Smooth muscle cell of the brain vasculature (primary cell): ENCODE measurements at places on chromosomes 6 and 20.
A peak's percentile ranks its signal among the peaks of the same experiment; 100 is the strongest.

- no peak for DNase-seq
Measured at GRCh38 chr6:21188505-21189223, 404.9 kb upstream of the SOX4 start.

DNA sequence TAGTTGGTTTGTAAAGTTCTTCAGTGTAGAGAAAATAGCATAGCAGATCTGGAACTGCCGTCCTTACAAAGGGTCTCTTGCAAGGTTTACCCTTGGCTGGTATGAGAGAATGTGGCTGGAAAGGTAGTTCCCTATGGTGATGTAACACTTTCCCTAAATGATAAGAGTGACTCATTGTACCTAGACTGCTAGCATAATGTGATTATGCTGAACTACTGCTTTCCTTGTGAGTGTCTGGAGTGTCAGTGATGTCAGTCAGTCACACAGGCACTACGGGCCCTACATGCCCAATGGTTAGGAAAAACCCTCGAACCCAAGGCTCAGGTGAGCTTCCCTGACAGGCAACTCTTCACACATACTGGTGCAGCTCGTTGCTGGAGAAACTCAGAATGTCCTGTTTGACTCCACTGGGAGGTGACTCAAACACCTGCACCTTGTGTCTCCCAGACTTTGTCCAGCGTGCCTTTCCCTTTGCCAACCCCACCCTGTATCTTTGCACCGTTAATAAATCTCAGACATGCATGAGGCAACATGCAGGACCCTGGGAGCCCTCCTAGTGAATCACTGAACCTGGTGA is 28.4 kb upstream of the LY86 start:
- no peak for DNase-seq

DNA sequence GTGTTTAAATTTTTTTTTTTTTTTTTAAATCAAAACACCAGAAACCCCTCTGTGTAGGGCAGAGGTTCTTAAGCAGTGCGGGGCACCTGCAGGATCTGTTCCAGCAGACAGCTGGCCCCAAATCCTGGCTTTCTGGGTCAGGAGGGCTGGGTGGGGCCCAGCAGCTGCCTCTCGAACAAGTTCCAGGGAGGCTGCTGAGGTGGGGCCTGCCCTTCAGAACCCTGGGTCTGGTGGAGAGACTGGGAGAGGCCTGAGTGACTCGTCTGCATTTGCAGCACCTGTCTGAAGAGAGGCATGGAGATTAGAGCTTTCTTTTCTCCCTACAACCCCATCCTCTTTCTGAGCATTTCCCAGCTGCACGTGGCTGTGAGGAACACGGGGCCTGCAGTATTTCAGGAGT is 8.4 kb downstream of the PSMG4 start:
- no peak for DNase-seq

- no peak for DNase-seq
Measured at GRCh38 chr20:2398449-2398848, 17.7 kb downstream of the TGM6 start.

- no peak for DNase-seq
Measured at GRCh38 chr6:120198033-120198432, 848.5 kb upstream of the MAN1A1 start.

GRCh38 chr20:44856856-44857448 is 28.6 kb upstream of the YWHAB start:
- DNase-seq, result no peak

- DNase-seq, result no peak
Measured at GRCh38 chr6:117616391-117617209, 14.3 kb upstream of the GOPC start.

DNA sequence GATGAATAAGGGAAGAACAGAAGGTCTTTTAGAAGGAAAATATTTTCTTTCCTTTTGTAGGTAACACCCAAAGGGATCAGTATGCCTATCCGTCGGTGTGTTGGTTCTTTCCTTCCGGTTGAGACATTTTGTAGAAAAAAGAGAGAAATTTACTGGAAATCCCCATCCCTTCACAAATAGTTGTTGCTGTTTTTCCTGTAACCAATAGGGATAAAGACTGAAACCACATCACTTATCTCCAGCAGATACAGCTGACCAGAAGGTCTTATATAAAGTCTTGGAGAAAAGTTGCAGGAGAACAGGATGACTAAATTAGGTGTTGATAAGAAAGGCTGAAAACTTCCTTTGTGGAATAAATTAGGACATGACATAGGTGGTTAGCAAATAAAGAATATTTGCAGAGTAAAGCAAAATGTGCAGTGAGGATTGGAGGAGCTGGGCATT is 14.8 kb upstream of the HLA-DRB1 start:
- no peak for DNase-seq

- no peak for DNase-seq
Measured at GRCh38 chr6:91487696-91488392, 901.0 kb upstream of the MAP3K7 start.

GRCh38 chr6:33694401-33694931 is 17.0 kb downstream of the UQCC2 start:
- DNase-seq, result no peak

- DNase-seq, result no peak
Measured at GRCh38 chr6:2034256-2034655, 211.1 kb downstream of the GMDS start.

DNA sequence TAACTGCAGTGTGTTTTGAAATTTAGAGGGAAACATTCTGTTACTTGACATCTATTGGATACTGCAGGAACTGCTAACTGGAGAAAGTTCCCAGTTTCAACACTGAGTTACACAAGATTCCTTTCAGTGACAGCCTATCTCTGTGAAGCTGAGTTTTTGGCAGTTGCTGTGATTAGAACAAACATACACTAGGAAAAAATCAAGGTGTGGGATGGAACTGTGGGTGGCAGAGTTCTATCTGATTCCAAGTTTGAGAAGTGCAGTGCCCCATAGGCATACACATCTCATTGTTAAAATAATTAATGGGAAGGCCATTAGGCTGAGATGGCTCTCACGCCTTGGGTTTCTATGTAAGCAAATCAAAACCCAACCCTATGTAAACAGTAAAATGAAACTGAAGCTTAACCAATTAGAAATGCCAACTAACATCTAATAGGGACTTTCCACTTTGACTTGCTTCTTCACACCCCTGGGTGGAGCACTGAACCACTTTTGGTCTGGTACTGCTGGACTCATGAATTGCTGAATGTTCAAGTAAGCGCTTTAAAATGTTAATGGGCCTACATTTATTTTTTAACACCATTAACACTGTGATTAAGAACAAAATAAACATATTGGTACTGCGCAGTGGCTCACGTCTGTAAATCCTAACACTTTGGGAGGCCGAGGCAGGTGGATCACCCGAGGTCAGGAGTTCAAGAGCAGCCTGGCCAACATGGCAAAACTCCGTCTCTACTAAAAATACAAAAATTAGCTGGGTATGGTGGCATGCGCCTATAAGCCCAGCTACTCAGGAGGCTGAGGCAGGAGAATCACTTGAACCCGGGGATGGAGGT is 55.2 kb upstream of the TBC1D7 start:
- DNase-seq, result no peak

GRCh38 chr6:44338228-44339122 is 4.0 kb upstream of the SPATS1 start:
- peak; percentile 33 for DNase-seq

DNA sequence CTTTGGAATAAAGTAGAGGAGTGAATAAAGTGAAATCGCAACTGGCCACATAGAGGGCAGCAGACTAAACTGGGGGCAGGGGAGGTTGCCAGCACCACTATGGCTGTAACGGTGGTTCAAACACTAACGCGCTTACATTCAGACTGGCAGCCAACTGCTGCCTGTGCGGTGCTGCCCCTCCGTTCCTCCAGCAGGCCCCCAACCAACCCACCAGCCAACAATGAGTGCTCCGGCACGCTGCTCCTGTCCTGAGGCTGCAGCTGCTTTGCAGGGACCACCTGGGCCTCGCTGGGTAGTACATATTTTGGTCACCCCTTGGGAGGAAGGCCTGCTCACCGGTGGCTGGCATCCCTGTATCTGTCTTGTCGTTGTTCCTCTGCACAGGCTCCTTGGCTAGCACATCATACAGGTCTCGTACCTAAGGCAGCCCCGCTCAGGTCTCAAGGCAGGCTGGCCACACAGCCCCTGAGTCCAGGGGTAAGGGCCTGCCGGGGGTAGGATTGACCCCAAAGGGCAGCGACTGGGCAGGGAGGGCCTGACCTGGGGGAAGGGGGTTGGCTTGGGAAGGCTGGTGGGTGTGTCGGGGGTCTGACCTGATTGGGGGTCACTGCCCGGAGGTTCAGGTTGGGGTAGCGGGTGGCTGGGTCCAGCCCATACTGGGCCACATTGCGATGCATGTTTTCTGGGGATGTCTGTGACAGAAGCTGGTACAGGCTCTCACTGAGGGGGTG is 6.3 kb downstream of the MICAL1 start:
- no peak for DNase-seq

- DNase-seq, result no peak
Measured at GRCh38 chr6:52186480-52186879, 305 bp downstream of the IL17A start.

- no peak for DNase-seq
Measured at GRCh38 chr20:9499126-9499899, 15.1 kb upstream of the LAMP5 start.

GRCh38 chr6:30340589-30341054 is 4.3 kb upstream of the RPP21 start:
- DNase-seq, result no peak

DNA sequence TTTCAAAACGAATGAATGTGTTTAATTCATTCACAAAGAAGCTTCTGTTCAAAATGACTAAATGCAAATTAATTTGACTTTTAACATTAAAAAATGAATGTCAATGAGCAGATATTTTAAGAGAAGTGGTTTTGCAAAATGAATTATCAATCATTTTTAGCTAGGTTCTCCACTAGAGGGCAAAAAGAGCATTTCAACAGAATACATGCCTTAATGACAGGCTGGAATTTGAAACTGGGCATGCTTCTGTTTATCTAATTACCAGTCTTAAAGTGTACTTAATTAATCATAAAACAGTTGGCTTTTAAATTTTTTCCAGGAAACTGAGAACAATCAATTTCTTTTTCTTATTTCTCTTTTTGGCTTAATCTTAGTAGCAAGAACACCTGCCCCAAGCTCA is 63.8 kb upstream of the TINAG start:
- no peak for DNase-seq

GRCh38 chr6:167351656-167352345 is 26.9 kb downstream of the TTLL2 start:
- no peak for DNase-seq

DNA sequence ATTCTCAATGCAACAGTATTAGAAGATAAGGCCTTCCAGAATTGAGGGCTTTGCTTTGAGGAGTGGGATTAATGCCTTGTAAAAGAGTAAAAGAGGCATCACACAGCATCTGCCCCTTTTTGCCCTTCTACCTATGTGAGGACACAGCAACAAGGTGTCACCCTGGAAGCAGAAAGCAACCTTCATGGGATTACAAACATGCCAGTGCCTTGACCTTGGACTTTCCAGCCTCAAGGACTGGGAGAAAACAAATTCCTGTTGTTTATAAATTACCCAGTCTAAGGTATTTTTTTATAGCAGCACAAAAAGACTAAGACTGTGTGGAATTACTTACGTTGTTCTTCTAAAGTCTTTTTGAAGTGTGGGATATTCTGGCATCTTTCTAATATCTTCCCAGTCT is 150.0 kb upstream of the SLC22A16 start:
- DNase-seq, result no peak

GRCh38 chr6:53718597-53719460 is 53.3 kb upstream of the KLHL31 start:
- peak; percentile 6 for DNase-seq

DNA sequence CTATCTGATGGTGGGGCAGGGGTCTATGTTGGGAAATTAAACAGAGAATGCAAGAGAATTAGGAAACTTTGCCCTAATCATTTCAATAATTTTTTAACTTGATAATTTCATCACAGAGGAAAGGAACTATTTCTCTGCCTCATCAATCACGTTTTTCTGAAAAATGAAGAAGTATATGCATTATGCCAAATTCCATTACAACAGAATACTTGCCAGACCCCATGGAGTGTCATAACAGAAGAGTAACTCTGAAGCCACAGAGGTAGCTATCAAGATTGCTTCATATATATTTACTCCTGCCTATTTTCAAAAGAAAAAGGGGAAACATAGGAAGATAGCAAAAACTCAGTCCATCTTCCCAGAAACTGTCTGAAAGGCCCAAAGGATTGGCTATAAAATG is 5.7 kb upstream of the USP49 start:
- no peak for DNase-seq

DNA sequence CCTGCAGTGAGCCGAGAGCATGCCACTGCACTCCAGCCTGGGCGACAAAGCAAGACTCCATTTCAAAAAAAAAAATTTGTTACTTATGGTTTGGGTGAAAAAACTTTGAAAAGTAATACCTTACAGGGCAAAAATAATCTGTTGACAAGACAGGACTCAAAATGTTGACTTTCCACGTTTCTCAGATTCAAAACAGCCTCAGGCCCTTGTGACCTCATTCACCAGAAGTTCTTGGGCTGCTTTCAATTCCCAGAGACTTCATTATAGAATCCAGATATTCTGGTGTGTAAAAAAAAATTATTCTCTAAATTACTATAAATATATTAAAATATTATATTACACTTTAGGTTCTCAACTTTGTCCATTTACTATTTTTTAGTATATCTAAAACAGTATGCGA is 116.2 kb downstream of the KCNQ5 start:
- DNase-seq, result no peak

DNA sequence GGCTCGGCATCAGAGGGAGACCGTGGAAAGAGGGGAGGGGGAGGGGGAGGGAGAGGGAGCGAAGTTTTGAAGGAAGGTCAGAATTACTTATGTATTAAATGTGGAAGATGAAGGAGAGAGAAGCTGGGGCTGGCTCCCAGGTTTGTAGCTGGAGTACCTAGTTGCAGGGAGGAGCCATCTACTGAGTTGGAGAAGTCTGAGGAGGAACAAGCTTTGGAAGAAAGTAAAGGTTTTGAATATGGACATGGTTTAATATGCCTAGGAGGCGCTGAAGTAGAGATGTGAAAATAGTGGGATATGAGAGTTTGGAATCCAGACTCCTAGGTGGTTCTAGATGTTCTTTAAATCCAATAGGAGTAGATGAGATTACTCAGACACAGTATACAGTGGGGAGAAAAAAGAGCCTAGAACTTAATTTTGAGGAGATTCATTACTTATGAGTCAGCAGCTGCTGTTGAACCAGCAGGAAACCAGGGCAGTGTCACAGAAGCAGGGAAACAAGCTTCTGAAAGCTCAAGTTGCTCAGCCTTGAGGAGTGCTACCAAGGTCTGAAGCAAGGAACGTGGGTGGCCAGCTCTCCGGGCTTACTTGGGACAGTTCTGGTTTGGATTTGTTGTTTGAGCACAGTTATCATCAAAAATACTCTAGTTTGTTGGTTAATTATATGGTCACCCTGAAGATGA is 149.3 kb downstream of the UTRN start:
- DNase-seq, result peak; percentile 40

GRCh38 chr6:130975325-130975724 is 87.7 kb downstream of the EPB41L2 start:
- no peak for DNase-seq
